Smooth muscle cell of the coronary artery (primary cell): ENCODE measurements at places on chromosomes 13 and 19. TPM values are rescaled to one million over a fixed set of nuclear protein-coding genes. Genes with fewer than 3 reads are reported as not detected.

LRG1 gene
- not detected in 2 replicates for total RNA-seq

CBLC gene
- total RNA-seq, result 0.08 TPM in 1 of 2 replicates, not detected in the other

ZNF544 gene
- total RNA-seq, result 13.8 and 29.7 TPM in 2 replicates

ZNF581 gene
- 18.8 and 20.7 TPM in 2 replicates for total RNA-seq

CEACAM4 gene
- total RNA-seq, result not detected in 2 replicates

METTL21C gene
- not detected in 2 replicates for total RNA-seq

WTIP gene
- total RNA-seq, result 52.2 and 91.4 TPM in 2 replicates

NCAN gene
- under 0.01 TPM in 1 of 2 replicates, not detected in the other for total RNA-seq

CADM4 gene
- total RNA-seq, result 1.7 and 3.4 TPM in 2 replicates

TNFSF13B gene
- total RNA-seq, result 0.60 and 7.3 TPM in 2 replicates

COL4A1 gene
- total RNA-seq, result 119 and 1,711 TPM in 2 replicates

ZIM2 gene
- total RNA-seq, result not detected in 2 replicates

MAP4K1 gene
- 0.08 TPM in 1 of 2 replicates, not detected in the other for total RNA-seq

PCDH9 gene
- total RNA-seq, result 3.2 and 15.6 TPM in 2 replicates

NRTN gene
- not detected in 2 replicates for total RNA-seq

ZNF723 gene
- total RNA-seq, result not detected in 2 replicates

RFC3 gene
- 1.1 and 4.4 TPM in 2 replicates for total RNA-seq

GARIN5A gene
- total RNA-seq, result 0.53 TPM in 1 of 2 replicates, not detected in the other

SOX1 gene
- total RNA-seq, result not detected in 2 replicates

SLC25A15 gene
- total RNA-seq, result 5.3 and 25.2 TPM in 2 replicates
